ENCODE measurements at places on chromosomes 12 and 14.

- no peaks in the 10 kb centered on the region for H3K4me1 ChIP-seq
- DNase-seq: no peak
- no peak overlapping the region for H3K27ac ChIP-seq
Observed at GRCh38 chr12:67327466-67327865, 58.3 kb downstream of the CAND1 start.

- no peaks in the 10 kb centered on the region for H3K27me3 ChIP-seq
- H3K36me3 ChIP-seq: peaks cover 32% of the 10 kb centered on the region
- H3K4me3 ChIP-seq: no peak overlapping the region
- DNase-seq: no peak
- H3K4me1 ChIP-seq: peaks cover 4% of the 10 kb centered on the region
Observed at GRCh38 chr12:57270966-57271470, 20.0 kb upstream of the STAC3 start.

DNA sequence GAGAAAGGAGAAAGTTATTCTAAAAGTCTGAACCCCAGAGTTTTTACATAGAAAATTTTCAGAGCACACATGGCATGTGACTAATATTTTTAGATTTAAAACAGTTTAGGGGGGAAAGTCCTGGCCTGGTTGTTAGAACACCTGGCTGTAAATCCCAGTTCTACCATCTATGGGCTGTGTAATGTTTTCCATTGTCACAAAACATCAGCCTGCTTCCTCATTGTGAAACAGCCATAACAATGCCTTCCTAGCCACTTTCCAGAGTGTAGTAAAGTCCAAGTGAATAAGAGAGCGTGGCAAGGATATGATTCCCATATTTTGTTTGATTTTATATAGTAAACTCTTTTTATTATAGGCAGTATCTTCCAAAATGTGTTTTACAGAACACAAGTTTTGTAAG, 310.0 kb upstream of the DCN start:
- H3K36me3 ChIP-seq: no peaks in the 10 kb centered on the region
- H3K4me3 ChIP-seq: no peak overlapping the region
- no peak for DNase-seq
- no peak overlapping the region for H3K27ac ChIP-seq
- H3K4me1 ChIP-seq: no peaks in the 10 kb centered on the region

DNA sequence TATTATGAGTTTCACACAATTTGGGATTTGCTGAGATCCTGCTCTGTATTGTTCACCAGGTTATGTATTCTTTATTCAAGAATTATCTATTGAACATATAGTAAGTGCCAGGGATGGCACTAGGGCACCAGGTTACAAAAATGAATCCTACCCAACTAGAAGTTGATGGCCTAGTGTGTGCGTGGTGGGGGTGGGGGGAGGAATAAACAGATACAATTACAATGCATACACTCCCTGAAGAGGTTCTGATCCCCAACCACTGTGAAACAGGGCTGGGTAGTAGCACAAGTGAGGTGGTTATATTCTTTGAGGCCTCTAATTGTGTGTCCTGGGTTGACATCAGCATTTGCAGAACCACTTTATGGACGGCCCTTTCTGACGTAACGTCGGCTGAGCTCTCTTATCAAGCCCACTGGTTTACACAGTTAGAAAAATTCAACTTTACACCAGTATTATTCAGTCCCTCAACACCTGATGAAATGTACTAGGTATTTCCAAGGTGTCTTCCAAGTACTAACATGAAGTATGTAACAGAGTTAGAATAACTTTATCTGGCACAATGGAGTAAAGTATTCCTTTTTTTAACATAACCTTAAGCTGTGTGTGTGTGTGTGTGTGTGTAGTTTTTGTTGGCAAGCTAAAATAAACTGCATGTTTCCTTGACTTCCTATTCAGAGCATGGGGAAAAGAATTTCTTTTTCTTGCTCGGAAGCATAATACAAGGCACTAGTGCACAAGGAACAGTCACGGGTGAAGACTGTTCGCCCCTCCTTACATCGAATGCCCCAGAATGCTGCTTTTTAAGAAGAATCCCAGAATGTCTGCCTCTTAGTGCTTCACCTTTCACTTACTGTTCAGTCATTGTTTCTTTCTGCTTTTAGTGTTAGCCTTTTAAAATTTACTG, 8.1 kb upstream of the GLRX5 start:
- peaks cover 35% of the 10 kb centered on the region for H3K4me1 ChIP-seq
- peaks cover 16% of the 10 kb centered on the region for H3K36me3 ChIP-seq
- H3K27me3 ChIP-seq: no peaks in the 10 kb centered on the region
- H3K27ac ChIP-seq: peak overlapping the region; percentile 57
- H3K4me3 ChIP-seq: no peak overlapping the region

GRCh38 chr14:98323836-98324235, 948.2 kb downstream of the BCL11B start:
- no peaks in the 10 kb centered on the region for H3K4me1 ChIP-seq
- no peak overlapping the region for H3K27ac ChIP-seq
- H3K36me3 ChIP-seq: no peaks in the 10 kb centered on the region

- no peak for DNase-seq
- H3K4me1 ChIP-seq: no peaks in the 10 kb centered on the region
- H3K27me3 ChIP-seq: no peaks in the 10 kb centered on the region
- H3K4me3 ChIP-seq: no peak overlapping the region
- no peak overlapping the region for H3K27ac ChIP-seq
- H3K36me3 ChIP-seq: no peaks in the 10 kb centered on the region
Observed at GRCh38 chr14:98130691-98131090, 1141.3 kb downstream of the BCL11B start.

- H3K36me3 ChIP-seq: no peaks in the 10 kb centered on the region
- H3K4me1 ChIP-seq: no peaks in the 10 kb centered on the region
- H3K27ac ChIP-seq: no peak overlapping the region
- no peak overlapping the region for H3K4me3 ChIP-seq
- no peak for DNase-seq
Observed at GRCh38 chr12:80941916-80942315, 4.2 kb upstream of the LIN7A start.

DNA sequence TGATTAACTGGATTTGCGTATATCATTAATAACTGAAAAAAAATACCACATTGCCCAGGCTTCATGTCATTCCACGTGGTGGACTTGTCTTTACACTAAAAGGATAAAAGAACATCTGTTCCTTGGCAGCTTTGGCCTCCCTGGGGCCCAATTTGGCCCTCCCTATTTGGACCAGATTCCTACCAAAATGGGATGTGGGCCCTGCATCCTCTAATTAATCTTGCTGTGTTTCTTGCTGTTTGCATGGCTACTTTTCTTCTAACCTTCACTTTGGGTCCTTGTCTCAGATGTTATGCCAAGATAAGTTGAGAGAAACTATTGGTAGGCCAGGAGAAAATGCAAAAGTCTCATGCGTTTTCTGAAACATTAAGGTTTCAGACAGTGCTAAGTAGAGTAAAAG, 57.5 kb downstream of the PTHLH start:
- DNase-seq: no peak
- H3K27me3 ChIP-seq: no peaks in the 10 kb centered on the region
- H3K36me3 ChIP-seq: no peaks in the 10 kb centered on the region
- H3K4me1 ChIP-seq: no peaks in the 10 kb centered on the region
- H3K27ac ChIP-seq: no peak overlapping the region

GRCh38 chr14:28635387-28635786, 131.2 kb upstream of the FOXG1 start:
- H3K4me3 ChIP-seq: no peak overlapping the region
- no peaks in the 10 kb centered on the region for H3K4me1 ChIP-seq
- H3K27ac ChIP-seq: no peak overlapping the region
- no peak for DNase-seq

DNA sequence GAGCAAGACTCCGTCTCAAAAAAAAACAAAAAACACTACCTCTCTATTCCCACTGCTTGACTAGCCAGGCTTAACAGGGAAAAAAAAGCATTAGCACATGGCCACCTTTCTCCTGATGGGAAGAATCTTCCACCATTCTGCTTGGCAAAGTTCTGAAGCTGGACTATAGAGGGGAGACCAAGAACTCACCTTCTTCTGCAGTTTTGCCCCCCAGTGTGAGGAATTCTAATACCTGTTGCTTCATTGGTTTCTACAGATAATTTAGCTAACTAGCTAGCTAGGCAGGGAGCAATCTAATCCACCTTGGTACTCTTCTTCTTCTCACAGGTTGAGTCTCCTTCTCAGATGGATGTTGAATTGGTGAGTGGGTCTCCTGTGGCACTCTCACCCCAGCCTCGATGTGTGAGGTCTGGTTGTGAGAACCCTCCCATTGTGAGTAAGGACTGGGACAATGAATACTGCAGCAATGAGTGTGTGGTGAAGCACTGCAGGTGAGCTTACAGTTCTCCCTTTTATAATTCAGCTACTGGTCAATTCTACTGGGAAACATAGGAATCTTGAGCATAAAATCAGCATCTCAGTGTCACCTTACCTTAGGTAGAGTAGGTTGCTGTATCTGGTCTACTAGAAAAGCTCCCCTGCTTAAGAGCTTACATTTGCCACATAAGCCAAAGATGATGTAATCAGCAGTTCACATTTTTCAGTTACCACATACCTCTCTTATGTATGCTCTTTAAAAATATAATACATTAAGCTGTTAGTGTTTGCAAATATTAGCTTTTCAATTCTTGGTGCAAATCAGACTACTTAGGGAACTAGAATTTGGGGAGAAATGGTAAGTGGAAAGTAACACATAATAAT, 16.0 kb downstream of the METTL3 start:
- H3K4me3 ChIP-seq: no peak overlapping the region
- peaks cover 55% of the 10 kb centered on the region for H3K36me3 ChIP-seq
- no peak for DNase-seq
- H3K27me3 ChIP-seq: no peaks in the 10 kb centered on the region
- H3K27ac ChIP-seq: no peak overlapping the region

- no peak overlapping the region for H3K27ac ChIP-seq
- H3K36me3 ChIP-seq: no peaks in the 10 kb centered on the region
- no peaks in the 10 kb centered on the region for H3K27me3 ChIP-seq
- no peak overlapping the region for H3K4me3 ChIP-seq
Observed at GRCh38 chr12:65339161-65339560, 60.7 kb downstream of the MSRB3 start.

DNA sequence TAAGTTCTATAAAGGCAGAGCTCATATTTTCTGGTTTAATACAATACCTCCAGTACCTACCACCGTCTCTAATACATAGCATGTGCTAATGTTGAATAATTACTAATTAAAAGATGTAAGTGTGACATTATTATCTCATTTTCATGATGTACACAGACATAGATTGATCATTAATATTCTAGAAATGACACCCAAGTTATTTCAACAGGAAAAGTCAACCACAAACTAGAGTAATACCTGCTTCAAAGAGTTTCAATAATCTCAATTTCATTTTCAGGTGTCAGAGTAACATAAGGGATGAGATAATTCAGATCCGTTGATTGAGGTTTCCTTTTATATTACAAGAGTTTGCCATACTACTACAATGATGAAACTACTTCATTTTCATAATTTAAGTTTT, 388.9 kb downstream of the SOX5 start:
- H3K4me1 ChIP-seq: peaks cover 9% of the 10 kb centered on the region
- H3K4me3 ChIP-seq: no peak overlapping the region
- no peaks in the 10 kb centered on the region for H3K27me3 ChIP-seq

DNA sequence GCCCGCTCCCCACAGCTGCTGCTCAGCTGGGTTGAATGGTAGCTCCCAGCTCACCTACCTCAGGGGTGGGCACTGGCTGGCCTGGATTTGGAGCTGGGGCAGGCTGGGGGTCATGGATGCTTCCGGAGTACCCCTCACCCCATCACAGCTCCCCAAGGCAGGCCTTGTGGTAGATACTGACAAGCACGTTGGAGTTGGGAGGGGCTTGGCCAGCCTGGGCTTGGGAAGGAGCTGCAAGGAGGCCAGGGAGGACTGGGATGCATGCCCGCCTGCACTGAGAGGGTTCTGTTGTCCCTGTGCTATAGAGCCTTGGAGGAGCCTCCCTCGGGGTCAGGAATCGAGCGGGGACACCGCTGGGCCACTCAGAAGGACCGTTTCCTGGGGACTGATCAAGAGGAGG, 14.2 kb downstream of the TMEM63C start:
- peak; percentile 54 for DNase-seq
- H3K27me3 ChIP-seq: peaks cover 6% of the 10 kb centered on the region
- no peaks in the 10 kb centered on the region for H3K4me1 ChIP-seq
- H3K36me3 ChIP-seq: no peaks in the 10 kb centered on the region
- no peak overlapping the region for H3K4me3 ChIP-seq

DNA sequence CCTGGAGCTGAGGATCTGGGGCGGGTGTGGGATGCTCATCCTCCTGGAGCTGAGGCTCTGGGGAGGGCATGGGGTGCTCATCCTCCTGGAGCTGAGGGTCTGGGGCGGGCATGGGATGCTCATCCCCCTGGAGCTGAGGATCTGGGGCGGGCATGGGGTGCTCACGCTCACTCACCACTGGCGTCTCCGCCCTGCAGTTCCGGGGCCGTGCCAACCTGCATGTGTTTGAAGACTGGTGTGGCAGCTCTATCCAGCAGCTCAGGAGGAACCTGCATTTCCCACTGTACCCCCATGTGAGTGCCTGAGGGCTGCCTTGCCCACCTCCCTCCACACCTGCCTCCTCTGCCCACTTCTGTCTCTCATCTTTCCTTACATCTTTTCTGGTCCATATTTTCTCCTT, 84.4 kb downstream of the B4GALNT3 start:
- DNase-seq: no peak
- H3K36me3 ChIP-seq: no peaks in the 10 kb centered on the region
- H3K27ac ChIP-seq: no peak overlapping the region
- H3K4me1 ChIP-seq: peaks cover 5% of the 10 kb centered on the region
- H3K4me3 ChIP-seq: no peak overlapping the region
- H3K27me3 ChIP-seq: peaks cover 5% of the 10 kb centered on the region

DNA sequence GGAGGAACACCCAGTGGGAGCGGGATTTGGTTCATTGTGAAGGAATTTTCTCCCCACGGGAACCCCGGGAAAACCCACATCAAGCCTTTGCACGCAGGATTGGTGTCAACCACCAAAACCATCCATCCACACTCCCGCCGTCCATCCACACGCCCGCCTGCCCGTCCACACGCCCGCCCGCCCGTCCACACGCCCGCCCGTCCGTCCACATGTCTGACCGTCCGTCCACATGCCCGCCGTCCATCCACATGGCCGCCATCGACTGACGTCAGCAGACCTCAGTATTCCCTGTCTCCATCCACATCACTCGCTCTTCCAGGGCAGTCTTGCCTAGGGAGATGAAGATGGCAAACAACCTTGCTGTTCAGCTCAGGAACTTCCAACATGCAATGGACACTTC, 6.7 kb upstream of the GPR132 start:
- no peak overlapping the region for H3K4me3 ChIP-seq
- H3K27me3 ChIP-seq: peaks cover 49% of the 10 kb centered on the region
- no peaks in the 10 kb centered on the region for H3K36me3 ChIP-seq
- H3K27ac ChIP-seq: no peak overlapping the region
- H3K4me1 ChIP-seq: peaks cover 7% of the 10 kb centered on the region
- no peak for DNase-seq

DNA sequence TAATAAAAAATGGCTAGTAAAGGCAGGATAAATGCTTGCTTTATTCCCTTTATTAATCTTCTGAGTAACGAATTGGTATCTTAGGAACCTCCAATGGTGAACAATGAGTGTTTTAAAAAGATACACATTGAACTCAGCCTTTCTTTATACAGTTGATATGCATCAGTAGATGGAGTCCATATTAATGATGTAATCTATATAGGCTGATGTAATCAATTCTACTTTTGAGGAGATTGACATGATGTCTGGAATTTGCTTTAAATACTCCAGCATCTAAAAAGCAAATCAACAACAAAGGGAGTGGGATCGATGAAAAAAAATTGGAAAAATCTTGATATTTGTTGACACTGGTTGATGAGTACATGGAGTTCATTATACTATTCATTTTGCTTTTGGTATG, 106.2 kb downstream of the ANO4 start:
- no peaks in the 10 kb centered on the region for H3K36me3 ChIP-seq
- no peaks in the 10 kb centered on the region for H3K4me1 ChIP-seq
- no peak for DNase-seq
- H3K4me3 ChIP-seq: no peak overlapping the region
